COLO829 (cell line): ENCODE measurements at places on chromosomes 12 and 14.

GRCh38 chr14:68380329-68380741, 412.5 kb downstream of the ZFP36L1 start:
- DNase-seq: no peak

DNA sequence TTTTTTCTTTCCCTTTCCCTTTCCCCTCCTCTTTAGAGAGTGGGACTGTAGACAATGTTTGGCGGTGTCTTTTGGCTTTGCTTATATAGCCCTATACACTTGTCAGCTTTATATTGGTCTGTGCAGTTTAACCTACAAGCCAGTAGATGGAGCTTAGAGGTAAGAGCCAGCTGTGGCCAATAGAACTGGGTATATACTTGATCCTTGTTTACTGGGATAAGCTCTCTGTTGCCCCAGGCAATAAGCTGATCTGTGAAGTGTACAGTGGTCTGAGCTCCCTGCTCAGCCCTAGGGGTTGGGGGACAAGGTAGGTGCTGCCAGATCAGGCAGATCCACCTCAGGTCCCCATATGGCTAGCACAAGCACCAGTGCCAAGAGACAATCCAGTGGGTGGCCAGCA, 434.1 kb downstream of the NOVA1 start:
- no peak for DNase-seq

DNA sequence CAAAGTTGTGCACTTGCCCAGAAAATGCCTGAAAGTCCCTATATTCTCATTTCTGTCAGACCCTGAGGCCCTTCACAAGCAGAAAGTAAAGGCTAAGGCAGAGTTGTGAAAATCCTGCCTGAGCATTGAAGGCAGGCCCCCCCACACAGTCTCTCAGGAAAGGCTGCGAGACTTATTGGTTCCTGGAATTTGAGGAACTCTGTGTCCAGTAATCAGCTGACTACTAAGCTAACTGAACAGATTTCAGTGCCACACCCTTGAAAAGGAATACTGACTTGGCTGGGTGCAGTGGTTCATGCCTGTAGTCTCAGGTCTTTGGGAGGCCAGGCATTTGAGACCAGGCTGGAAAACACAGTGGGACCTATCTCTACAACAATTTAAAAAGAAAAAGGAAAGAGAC, 21.1 kb upstream of the PPP2R5E start:
- DNase-seq: no peak

DNA sequence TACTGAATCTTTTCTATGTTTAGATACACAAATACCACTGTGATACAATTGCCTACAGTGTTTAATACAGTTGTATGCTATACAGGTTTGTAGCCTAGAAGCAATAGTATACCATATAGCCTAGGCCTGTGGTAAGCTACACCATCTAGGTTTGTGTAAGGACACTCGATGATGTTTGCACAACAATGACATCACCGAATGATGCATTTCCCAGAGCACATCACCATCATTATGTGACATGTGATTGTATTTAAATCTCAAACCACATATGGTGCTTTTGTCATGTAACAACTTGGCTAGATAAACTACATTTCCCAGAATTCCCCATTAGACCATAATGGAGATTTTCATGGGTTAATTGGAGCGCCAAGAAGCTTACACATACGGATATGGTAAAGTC, 128.4 kb upstream of the CPNE8 start:
- DNase-seq: no peak

- DNase-seq: no peak
Measured at GRCh38 chr12:89134213-89134770, 218.0 kb downstream of the DUSP6 start.

DNA sequence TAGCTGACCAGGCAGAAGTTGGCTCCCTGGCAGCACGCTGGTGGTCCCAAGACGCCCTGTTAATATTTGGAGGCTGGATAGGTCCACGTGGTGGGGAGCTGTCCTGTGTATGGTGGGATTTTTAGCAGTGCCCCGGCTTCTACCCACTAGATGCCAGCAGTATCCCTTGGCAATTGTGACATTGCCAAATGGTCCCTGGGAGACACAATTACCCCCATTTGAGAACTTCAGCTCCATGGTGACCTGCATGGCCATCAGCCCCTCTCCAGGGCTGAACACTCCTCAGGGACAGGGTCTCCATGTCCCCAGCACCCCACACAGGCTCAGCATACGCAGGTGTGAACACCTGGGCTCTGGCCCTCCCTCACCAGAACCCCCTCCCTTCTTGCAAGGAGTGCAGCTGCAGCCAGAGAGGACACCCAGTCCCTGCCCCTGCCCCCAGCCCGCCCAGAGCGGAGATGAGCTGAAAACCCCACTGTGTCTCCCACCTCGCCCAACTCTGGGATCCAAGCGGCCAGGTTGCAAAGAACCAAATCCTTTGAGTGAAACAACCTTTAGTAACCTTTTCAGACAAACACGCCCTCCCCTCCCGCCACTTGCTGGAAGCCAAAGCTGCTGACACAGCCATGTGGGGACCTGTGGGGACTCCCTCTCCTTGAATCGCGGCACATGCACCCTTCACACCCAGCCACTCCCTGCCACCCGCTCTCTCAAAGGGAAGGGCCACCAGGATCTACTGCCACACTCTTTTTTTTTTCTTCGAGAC, 120.4 kb downstream of the CALM1 start:
- no peak for DNase-seq

- DNase-seq: no peak
Measured at GRCh38 chr12:69106482-69107118, 132.8 kb upstream of the CPSF6 start.

DNA sequence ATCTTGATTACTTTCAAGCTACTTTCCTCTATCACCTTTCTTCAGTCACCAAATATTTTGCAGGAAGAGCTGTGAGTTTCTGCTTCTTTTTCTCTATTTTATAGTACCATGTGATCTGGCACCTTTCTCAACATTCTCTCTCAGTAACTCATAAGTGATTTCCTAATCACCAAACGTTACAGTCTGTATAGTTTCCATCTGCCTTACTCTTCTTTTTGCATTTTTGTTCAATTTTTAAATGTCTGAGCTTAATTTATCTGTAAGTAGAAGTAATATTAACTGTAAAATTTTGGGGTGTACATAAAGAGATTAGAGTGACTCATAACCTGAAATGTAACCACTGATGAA, 422.1 kb upstream of the SYT1 start:
- DNase-seq: no peak

DNA sequence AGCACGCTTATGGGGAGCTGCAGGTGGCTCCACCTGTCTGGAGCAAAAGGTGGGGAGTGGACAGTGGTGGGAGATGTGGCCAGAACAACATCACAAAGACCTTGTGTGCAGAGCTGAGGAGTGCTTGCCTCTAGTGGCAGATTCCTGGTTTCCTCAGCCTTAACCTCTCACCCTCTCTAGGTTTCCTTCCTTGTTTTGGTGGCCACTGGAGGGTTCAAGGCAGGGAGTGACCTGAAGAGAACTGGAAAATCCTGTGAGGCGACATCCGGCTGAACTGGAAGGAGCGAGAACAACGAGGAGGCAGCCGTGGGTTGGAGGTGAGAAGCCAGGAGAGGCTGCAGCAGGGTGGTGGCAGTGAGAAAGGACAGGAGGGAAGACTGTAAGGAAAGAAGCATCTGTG, 6.3 kb upstream of the FLVCR2 start:
- no peak for DNase-seq

- no peak for DNase-seq
Measured at GRCh38 chr12:63450816-63451215, 217.5 kb downstream of the DPY19L2 start.

GRCh38 chr14:97056086-97056485, 258.9 kb downstream of the VRK1 start:
- DNase-seq: no peak

GRCh38 chr14:22549324-22549962, 39.6 kb downstream of the DAD1 start:
- no peak for DNase-seq

GRCh38 chr14:64950889-64951288, 8.3 kb upstream of the GPX2 start:
- DNase-seq: no peak

GRCh38 chr12:29582677-29583272, 85.3 kb upstream of the OVCH1 start:
- DNase-seq: no peak

GRCh38 chr12:127640181-127640886, 626.6 kb upstream of the TMEM132C start:
- no peak for DNase-seq

GRCh38 chr12:107684990-107685359, 624 bp upstream of the PWP1 start:
- DNase-seq: peak; percentile 61

DNA sequence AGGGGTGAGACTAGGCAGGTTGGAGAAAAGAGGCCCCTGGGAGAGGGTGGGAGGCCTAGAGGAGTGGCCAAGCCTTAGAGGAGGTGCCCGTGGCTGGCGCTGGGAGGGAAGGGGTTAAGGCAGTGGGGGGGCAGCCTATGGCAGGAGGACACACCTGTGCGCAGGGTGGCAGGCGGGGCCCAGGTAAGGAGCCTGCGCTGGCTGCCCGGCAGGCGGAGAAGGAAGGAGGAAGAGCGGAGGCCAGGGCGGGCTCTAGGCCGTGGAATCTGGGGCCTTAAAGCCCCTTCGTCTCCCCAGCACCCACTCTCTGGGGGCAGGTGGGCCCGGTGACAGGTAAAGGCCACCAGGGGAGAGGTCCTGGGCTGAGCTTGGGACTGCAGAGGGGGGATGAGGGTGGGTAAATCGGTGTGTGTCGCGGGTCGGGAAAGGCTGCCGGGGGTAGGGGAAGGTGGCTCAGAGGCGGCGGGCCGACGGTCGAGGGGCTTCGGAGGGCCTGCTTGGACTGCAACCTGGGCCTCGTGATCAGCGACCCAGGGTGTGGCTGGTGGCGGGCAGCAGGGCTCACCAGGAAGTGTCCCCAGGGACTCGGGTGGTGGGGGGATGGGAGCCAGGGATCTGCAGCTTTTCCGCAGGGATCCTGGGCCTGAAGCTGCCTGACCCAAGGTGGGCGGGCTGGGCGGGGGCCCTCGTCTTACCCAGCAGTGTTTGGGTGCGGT, 7.3 kb downstream of the PHB2 start:
- DNase-seq: no peak

- no peak for DNase-seq
Measured at GRCh38 chr12:51442324-51442723, 17.7 kb downstream of the SLC4A8 start.

DNA sequence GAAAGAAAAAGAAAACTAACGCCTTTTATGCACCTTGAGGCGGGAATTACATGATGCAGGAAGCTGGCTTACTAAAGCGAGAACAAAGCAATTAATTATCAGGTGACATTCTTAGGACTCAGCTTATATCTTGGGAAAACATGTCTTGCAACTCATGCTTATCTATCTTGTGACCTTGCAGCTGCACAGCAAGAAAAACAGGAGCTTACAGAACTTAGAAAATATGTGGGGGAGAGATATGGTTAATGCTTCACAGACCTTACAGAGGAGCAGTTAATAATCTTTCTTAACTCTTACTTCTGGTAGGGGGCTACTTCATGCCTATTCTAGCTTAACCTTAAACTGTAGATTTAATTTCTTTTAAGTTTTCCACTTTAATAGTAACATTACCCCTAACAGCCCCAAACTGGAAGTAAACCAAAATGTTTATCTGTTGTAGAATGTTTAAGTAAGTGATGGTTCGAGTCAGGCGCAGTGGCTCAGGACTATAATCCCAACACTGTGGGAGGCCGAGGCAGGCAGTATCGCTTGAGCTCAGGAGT, 13.2 kb upstream of the OR11G2 start:
- DNase-seq: no peak

GRCh38 chr12:98296462-98297079, 218.8 kb upstream of the TMPO start:
- DNase-seq: no peak

DNA sequence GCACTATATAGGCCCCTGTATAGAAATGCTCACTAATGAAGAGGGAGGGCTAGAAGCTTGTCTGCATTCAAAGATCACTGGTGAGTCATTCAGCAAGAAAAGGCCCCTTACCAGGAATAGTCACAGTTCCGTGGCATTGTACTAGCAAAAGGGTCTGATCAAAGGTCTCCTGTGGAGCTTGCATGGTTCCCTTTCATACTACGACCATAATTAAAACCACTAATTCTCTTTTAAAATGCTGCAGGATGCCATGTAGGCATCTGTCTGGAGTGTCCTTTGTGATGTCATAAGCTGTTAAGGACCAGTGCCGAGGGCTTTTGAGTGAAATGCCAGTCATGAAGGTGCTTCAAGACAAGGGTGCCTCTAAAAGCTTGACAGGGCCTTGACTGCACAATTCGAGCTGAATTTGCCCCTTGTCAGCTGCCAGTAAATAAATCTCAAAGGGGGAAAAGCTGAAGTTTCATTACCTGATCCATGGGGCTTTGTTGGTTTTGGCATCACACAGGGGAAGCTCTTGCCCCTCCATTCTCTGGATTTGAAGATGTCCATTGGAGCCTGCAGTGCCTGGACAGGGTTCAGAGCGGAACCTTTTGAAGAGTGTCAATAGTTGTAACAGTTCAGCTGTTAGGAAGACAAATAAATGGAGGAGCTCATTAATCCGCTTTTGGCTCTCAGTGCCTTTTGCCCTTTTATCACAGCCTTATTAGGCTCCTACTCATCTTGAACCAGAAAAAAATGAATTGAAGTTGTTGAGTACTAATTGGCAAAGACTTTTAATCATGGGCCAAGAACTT, 69.1 kb downstream of the TMEM260 start:
- DNase-seq: no peak

- DNase-seq: no peak
Measured at GRCh38 chr12:122861587-122861970, 26.3 kb downstream of the HIP1R start.

DNA sequence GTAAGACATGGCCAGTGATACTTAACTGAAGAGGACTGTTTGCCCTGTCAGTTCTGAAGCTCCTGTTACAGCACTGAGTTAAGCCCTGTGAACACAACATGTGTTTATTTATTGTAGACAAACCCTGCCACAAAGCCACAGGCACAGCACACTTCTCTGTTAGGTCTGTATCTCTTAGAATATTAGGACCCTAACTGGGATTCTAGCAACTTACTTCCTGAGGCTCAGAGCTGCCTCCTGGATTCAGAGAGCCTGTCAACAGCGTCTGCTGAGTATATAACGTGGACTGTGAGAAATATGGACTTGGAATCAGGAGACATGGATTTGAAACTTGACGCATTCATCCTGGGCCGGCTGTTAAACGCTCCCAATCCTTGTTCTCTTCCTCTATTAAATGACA, 135.0 kb upstream of the HIF1A start:
- no peak for DNase-seq

DNA sequence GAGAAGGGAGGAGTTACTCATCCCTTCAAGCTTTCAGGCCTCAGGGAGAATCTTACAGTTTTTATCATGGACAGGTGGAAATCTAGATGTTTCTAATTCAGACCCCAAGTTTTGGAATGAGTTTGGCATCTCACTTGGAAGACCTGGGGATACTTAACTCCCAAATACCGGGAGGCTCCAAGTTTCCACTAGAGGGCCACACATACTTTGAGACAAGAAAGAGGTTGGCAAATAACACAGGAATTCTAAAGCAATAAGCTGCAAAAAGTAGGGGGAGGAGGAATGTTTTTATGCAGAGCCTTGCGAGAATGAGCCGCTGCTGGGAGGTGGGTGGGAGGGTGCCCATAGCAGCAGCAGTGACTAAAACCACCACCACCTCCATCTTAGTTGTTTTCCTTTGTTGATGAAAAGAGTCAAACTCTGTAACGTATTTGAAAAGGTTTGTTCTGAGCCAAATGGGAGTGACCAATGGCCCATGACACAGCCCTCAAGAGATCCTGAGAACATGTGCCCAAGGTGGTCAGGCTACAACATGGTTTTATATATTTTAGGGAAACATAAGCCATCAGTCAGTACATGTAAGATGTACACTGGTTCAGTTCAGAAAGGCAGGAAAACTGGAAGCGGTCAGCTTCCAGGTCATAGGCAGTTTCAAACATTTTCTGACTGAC, 34.2 kb upstream of the RNASE1 start:
- peak; percentile 90 for DNase-seq

- DNase-seq: no peak
Measured at GRCh38 chr12:70643939-70644338, 6.7 kb upstream of the PTPRB start.
